ENCODE measurements at places on chromosomes 3 and 15.

DNA sequence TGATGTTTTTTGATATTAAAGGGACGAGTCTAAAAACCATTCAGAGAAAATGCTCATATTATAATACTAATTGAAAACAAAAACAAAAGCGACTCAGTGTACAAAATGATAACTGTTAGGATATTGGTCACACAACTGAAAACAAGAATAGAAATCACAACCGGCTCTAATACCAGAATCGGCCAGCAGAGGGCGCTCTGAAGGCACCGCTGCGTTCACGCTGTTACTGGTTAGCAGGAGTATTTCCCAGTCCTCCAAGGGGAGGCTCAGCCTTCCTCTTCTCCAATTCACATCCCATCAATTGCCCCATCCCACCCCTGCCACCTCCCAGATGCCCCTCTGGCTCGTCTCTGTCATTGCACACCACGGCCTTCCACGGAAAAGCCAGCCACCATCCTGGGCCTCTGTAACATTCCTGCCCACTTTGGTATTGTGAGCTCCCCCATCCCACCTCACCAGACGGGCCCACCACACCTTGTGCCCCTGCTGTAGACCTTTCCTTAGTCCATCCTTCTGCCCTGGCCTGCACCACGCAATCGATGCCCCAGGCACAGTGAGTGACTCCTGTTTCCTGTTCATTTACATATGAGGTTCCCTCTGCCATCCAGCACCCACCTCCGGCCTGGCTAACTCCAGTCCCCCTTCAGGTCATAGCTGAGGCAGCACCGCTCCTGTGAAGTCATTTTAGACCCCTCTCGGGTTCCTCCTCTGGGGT, 8.5 kb downstream of the FAM107A start:
- DNase-seq, result peak; percentile 72

GRCh38 chr15:82763361-82764116, 42.3 kb downstream of the FSD2 start:
- no peak for DNase-seq

GRCh38 chr15:76863693-76864092, 41.4 kb downstream of the SCAPER start:
- no peak for DNase-seq

- DNase-seq, result peak; percentile 90
Measured at GRCh38 chr15:49215768-49216739, 46.0 kb downstream of the GALK2 start.

DNA sequence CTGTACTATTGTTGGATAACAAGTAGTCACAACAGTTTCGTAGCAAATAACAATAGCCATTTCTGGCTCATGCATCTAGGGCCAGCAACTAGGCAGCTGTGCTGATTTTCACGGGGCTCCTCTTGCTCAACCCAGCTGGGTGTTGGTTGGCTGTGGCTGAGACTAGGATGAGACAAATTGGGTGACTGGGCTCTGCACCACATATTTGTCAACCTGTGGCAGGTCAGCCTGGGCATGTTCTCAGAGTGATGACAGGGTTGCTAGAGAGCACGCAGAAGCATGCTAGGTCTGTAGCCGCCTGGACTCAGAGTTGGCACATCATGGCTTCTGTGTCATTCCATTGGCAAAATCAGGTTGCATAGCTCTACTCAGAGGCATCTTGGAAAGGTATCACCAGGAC, 175.9 kb downstream of the OTOL1 start:
- DNase-seq, result no peak

DNA sequence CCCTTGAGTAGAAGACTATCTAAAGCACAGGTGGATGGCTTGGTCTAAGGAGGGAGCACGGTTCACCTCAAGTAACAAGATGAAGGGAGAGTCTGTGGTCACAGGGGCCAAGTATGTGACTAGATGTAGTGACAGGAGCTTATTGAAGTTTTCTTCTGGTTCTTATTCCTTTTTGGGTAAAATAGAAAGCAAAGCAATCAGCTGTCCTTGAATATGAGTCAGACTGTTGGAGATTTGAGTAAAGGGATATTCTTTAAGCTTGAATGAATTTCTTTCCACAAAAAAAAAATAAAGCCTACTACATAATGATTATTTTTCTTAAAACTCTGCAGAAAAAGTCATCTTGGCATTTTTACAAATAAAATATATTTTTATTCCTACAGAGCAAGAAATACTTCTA, 1.5 kb upstream of the CNTN6 start:
- peak; percentile 35 for DNase-seq

DNA sequence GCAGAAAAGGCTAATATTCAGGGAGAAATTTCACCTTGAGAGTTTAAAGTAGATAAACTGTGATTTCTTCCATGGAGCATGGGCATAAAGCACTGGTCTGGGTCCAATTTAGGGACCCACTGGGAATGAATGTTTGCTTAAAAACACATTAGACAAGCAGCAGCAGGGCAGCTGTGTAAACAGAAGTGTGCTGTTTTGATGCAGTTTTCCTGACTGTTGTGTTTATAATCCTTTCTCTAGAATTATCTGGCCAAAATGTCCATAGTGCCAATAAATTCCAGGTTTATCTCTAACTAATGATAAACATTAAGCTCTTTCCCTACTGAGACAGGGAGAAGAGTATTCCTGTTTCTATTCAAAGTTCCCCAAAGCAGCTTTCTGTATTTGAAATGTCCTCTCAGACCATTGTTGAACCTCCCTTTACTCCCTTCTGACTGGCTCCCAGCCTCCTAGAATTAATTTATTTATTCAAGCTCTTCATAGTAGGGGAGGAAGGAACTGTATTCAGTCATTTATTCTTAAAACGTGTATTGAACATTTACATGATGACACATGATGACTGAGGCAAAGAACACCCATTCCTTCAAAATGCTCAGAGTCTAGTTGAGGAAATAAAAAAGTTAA, 7.0 kb upstream of the TM4SF18 start:
- DNase-seq, result peak; percentile 92

GRCh38 chr3:142929109-142929508, 34.4 kb downstream of the PAQR9 start:
- peak; percentile 66 for DNase-seq

DNA sequence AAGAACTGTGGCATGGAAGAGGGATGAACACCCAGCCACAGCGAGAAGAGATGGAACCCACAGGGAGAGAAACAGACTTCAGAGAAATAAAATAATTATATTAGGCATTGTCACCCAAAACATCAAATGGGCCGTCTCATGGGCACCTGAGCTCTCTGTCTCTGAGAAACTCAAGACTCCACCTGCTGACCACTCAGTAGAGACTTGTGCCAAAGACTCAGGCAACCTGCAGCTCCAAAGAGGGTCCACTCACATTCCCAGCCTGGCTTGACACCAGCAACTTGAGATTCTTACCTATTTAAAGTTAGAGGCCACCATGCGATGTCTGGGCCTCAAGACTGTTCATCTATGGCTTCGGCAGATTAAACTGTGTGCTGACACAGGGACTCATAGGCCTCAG, 12.0 kb downstream of the SEMA5B start:
- DNase-seq, result no peak

- DNase-seq, result no peak
Measured at GRCh38 chr3:123719862-123720453, 135.1 kb upstream of the HACD2 start.

DNA sequence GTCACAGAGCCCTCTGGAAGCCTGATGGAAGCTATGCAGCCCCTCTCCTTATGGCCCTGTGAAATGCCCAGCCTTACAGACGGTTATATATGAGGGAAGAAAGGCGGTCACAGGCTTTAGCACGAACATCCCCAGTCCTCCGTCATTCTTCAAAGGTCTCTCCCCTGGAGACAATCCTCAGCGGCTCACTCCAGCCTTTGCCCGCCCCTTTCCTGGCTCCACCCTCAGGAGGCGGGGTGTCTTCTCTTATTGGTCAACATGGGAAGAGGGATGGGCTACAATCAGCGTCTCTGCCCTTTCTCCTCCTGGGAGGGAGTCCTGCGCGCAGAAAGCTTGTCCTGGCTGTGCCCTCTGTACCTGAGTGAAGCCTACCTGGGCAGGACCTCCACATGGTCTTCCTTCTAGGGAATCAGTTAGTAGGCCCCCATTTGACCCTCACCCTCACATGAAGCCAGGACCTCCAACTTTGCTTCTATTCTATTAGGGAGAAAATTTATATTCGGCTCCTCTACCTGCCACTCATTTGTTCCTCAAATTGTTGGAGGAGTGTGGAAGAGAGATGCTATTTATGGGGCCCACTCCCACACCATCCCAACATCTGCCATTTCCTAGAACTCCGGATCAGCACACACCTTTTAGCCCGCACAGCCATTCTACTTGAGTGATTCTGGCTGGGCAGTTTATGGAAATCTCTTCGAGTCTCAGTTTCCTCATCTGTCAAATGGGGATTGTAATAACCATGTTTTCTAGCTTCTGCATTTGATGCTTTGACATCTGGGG, 112.9 kb upstream of the SLC6A11 start:
- peak; percentile 10 for DNase-seq

- no peak for DNase-seq
Measured at GRCh38 chr3:196624907-196625306, 14.6 kb upstream of the NRROS start.
